H7 (cell line): ENCODE measurements at places on chromosomes 7 and 10. TPM values are rescaled to one million over a fixed set of nuclear protein-coding genes. Genes with fewer than 3 reads are reported as not detected.

GRCh38 chr10:110548002-110548401, 19.5 kb upstream of the SMC3 start:
- no peak for DNase-seq

GRCh38 chr7:24152877-24153472, 131.0 kb upstream of the NPY start:
- no peak for DNase-seq

DNA sequence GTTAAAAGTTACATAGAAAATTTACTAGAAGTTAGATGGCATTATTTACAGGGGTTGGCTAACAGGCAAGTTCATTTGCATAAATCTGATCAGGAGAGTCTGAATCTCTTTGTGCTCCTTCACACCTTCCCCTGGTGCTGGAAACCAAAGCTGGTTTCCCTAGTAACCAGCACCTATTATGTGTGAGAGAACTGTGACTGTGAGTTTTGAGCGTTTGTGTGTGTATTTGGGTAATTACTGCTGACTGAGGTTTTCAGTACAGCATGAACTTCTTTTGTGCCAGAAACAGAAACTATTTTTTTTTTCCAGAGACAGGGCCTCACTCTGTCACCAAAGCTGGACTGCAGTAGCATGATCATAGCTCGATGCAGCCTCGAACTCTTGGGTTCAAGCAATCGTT, 10.3 kb upstream of the IFIT1B start:
- no peak for DNase-seq

PTPRN2 gene
- total RNA-seq, result 0.70 and 0.80 TPM in 2 replicates

DNA sequence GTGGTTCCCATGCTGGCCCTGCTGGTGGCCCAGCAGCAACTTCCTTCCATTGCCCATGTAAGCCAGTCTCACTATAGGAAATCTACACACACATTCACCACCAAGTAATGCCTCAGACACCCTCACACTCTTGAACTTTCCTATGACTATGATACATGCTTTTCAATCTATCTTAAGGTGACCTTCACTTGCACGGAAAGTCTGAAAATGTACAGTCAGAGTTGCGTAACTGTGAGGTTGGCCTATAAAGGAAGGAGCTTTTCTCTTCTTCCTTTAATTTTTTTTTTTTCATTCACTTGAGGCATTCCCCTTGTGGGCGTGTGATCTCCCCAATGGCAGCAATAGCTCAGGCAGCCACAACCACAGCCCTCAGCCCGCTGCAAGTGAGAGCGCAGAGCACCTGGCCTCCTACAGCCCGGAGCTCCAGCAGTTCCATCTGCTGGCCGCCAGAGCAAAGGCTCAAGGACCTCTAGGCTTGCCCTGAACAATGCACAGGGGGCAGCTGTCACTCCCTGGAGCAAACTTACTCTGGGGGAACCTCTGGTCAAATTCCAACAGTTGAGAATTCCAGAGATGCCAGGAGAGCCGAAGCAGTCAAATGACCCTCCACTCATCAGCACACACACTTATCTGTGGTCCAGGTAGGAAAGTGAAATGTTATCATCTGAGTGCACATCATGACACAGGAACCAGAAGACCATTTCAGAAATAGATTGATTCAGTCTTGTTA, 123.1 kb upstream of the ADO start:
- DNase-seq, result peak; percentile 65
